ENCODE measurements at places on chromosomes 13 and 19.

GRCh38 chr19:51272183-51272810, 21.4 kb downstream of the SIGLECL1 start:
- no peak for DNase-seq

DNA sequence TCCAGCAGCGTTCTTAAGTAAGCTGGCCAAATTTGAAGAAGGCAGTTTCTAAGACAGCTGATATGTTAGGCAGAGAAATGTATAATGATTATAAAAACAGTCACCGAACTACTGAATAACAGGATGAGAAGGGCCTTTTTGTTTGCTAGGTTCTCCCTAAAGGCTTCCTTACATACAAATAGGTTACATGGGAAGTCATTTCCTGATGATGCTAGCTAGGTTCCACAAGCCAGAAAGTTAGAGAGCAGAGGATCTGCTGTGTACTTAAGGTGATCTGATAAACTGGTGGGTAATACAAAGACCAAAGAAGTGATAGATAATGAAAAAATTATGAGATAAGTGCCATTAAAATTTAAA, 139.7 kb downstream of the VWA8 start:
- DNase-seq, result no peak

DNA sequence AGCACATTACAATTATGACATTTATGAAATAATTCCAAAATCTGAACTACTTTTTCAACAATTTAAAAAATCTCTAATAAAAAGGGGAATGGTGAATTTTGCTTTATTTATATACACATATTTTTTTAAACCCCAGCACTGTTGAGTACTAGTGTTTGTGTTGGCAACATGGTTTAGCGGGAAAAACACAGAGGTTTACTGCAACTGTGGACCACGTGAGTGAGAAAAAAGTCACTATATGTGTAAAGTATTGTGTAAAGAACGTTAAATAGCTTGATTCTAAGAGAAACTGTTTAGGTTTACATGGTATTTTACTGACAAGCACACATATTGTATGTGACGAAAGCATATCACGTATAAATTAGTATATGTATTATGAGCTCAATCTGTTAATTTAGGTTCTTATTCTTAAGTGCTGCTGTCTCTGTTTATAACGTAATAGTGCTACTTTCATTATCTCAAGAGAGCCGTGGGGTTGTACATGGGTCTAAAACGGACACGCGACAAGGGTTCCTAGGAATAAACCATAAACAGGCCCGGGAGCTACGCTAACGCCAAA, 617 bp downstream of the SKA3 start:
- no peak for DNase-seq

- DNase-seq, result no peak
Observed at GRCh38 chr19:4059891-4060620, 6.6 kb downstream of the ZBTB7A start.

DNA sequence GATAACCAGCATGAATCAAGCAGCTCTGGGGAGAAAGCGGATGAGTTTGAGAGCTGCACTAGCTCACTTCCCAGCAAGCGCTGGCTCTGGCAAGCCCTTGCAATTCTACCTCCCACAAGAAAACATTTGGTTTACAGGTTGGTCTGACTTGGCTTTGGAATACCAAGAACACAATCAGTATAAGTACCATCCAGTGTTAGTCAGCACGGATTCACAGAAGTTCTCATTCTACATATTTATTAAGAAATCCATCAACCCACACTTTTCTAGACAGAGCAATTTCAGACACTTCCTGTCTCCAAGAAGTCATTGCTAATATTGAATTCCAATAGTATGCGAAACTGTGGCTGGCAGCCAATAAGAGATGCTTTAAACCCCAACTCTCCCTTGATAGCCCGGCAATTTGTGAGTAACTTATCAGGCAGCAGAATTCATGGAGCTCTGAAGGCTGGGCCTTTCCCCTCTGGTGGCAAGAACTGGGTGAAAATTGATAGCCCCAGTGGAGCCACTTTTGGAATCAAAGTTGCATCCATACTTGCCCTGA, 59.4 kb upstream of the WASF3 start:
- DNase-seq, result no peak

DNA sequence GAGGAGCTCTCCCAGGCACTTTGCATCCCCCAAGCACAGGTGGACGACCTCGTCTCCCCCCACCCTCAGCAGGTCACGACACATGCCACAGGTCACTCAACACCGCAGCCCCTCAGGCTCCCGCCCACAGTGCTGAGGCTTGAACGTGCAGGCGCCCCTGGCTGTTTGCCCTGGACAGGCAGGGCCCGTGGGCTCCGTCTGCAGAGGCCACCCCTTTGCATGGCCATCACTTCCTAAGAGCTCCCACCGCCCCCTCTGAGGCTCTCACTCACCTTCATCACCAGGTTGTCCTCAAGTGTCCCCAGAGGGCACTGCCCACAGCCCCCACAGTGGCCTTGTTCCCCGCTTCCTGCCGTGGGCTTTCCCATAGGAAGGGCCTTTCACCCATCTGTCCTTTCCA, 132.1 kb upstream of the MCF2L start:
- no peak for DNase-seq

DNA sequence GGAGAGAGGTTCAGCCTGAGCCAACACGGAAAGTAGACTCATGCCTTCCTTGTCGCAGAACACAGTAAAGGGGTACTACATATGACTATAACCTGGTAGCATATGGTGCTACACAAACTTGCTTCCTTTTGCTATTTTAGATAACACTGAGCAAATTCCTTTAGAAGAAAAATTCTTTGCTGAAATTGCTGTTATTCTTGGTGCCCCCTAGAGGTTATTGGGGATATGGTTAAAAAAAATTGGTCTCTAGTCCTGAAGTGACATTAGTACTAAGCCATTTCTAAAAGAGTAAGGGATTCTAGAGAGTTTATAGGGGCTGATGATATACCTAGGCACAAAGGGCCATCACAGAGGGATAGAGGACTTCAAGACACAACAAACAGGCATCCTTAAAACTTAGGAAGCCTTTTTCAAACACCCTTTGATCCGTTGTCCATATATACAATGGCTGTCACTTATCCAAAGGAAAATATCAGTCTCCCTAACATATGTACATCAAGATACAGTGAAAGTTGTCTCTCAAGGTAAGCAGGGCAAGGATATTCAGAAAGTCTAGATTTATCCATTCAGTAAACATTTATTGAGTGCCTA, 13.9 kb upstream of the HS6ST3 start:
- no peak for DNase-seq

DNA sequence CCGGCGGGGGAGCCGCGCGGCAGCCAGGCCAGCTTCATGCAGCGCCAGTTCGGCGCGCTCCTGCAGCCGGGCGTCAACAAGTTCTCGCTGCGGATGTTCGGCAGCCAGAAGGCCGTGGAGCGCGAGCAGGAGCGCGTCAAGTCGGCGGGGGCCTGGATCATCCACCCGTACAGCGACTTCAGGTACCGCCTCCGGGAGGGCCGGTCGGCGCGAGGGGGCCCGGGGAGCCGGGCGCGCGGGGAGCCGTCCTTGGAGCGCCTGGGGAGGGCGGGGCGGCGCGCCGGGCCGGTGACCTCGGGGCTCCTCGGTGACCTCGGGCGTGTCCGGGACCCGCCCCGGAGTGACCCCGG, 690 bp downstream of the HCN2 start:
- DNase-seq, result no peak

- DNase-seq, result no peak
Observed at GRCh38 chr13:93660391-93661063, 433.9 kb downstream of the GPC6 start.

GRCh38 chr13:36352350-36352749, 6.2 kb upstream of the SPART start:
- DNase-seq, result no peak

DNA sequence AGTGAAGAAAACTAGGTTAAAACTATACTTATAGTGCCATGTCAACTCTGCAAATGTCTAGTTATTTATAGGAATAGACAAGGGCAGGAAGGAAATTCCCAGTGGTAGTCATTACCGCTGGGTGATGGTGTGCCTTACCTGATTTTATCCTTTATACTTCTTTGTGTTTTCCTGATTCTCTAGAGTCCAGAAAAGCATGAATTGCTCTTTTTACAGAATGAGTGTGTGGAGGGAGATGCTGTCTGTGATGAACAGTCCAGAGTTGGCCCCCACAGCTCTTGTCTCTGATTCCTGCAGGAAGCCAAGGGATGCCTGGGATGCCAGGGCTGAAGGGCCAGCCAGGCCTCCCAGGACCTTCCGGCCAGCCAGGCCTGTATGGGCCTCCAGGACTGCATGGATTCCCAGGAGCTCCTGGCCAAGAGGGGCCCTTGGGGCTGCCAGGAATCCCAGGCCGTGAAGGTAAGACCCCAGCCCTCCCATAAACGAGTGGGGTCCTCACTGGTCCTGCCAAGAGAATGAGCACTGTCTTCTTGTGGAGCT, 83.7 kb downstream of the RAB20 start:
- no peak for DNase-seq

DNA sequence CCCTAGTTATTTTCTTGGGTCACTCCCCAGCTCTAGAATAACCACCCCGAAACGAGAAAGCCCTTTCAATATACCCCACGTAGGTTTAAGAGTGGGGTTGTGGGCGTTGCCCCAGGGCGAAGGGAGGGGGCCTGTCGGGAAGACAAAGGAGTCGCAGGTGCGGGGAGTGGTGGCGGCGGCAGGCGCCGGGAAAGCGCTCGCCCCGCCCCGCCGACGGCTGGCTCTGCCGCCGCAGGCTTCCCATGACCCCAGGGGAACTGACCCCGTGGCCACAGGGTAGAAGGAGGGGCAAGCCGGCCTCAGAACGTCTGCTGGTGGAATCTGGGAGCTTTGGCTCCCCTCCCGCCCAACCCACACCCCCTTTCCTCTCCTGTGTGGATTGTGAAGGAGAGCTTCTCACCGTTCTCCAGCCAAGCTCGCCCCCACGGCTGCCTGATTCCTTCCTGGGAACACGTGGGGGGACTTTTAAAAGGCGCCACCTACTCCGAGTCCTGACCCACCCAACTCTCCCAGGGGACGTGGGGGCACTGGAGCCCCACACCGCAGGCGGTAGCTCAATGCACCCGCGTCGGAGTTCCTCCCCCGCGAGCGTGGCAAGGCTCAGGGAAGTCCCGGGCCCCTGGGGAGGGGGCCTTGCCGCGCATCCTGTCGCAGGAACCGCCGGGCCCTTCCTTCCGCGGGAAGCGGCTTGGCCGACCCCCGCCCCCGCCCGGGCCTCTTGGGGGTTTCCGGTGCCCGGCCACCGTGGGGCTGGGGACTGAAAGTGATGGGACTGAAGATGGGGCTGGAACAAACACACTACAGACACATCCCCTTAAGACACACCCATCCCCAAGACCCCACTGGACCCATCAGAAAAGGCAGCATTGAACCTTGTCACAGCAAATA, 5.5 kb downstream of the IER2 start:
- DNase-seq, result no peak

DNA sequence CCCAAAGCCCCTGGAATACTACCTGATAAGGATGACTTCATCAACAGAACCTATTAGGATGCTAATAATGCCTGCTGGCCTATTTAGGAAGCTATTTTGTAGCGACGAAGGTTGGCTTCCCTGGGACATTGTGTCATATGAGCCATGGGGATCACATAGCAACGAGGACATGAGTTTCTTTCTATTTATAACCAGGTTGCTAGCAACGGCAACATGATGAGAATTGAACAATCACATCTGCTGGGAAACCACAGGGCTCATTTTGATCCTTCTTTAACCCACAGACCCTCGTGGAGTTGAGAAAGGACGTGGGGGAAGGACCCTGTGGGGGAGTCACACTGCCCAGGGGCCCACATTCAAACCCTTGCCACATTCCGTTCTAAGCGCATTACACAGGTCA, 172.2 kb downstream of the COL4A1 start:
- no peak for DNase-seq

DNA sequence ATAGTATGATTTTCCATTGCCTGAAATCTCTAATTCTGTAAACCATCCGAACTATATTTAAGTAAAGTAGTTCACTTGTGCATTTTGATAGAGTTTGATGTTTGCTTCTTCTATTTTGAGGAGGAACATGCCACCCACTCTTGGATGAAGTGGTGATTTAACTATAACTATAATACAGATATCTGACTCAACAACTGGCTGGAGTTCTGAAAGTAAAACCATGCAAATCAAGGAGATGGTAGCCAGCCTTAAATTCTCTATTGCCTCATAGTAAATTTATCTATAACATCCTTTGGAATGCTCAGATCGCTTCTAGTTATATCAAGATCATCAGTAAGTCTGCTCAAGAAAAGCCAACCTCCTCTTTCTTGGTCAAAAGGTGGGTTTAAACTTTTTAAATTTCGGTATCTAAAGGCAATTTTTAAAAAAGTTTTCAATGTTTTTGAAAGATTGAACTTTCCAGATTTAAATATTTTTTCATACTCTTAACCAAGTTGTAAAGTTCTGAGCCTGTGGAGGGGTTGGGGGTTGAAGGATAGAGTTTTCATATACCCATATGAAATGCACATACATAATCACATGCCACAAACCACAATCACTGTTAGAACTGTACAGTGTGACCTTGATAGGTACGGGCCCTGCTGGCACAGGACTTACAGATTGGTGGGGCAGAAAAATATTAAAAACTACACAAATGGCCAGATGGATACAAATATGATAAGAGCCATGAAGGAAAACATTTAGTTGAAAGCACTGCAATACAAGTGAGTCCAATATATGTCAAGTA, 90.5 kb upstream of the RFC3 start:
- no peak for DNase-seq

DNA sequence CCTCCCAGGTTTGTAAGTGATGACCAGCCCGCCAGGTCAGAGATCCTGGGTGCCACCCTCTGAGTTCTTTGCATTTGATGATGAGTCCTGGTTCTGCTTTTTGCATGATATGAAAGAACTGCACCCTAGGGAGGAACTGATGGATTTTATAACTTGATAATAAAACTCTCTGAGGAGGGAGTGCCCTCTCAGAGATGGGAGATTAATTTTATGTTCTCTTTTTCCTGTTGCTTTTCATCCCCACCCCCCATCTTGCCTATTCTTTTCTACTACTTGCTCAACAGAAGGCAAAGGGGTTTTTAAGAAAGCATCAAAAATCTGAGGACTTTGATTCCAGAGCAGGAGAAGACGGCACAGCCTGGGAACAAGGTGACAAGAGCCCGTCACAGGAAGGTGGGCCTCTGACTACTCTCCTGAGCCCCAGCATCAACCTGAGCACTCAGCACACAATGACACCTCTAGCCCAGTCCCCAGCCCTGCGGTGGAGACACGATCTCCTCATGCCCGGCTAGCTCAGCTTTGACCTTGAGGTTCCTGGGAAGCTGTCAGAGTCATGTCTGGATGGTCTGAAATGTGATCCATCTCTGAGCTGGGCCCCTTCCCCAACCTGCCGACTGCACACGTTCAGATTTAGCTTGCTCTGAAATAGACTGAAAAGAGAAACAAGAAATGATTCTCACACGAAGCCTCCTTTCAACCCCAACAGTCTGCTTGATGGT, 69.1 kb downstream of the SIAH3 start:
- DNase-seq, result no peak
